HS-27A (cell line): ENCODE measurements at places on chromosomes 4 and X.

DNA sequence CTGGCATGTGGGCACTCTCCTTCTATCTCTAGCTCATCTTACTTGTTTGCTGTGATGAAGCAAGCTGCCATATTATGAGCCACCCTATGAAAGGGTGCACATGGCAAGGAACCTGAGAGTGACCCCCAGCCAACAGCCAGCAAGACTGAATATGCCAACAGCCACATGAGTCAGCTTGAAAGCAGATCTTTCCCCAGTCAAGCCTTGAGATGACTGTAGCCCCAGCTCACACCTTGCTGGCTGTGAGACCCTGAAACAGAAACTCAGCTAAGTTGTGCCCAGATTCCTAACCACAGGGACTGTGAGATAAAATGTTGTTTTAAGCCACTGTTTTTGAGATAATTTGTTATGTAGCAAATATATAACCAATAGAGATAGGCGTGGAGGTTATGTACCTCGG, 36.2 kb downstream of the KDM5C start:
- no peak for DNase-seq

DNA sequence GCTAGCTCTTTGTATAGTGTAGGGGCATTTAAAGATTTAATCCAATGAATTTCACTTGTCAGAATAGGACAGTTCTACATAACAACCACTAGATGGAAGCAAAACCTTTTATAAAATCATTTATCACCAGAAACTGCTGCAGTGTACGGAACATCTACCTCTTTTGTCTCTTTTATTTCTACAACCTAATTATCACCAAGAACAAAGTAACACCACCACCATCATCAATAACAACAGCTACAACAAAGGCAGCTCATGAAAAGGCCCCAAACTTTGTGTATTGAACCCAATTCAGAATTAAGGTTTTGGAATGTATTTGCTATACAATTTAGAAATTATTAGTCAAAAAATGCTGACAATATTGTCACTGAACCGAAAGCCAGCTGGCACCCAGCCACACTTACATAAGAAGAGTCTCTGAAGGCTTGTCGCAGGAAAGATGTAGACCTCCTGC, 260.9 kb upstream of the RPS6KA3 start:
- DNase-seq, result no peak

DNA sequence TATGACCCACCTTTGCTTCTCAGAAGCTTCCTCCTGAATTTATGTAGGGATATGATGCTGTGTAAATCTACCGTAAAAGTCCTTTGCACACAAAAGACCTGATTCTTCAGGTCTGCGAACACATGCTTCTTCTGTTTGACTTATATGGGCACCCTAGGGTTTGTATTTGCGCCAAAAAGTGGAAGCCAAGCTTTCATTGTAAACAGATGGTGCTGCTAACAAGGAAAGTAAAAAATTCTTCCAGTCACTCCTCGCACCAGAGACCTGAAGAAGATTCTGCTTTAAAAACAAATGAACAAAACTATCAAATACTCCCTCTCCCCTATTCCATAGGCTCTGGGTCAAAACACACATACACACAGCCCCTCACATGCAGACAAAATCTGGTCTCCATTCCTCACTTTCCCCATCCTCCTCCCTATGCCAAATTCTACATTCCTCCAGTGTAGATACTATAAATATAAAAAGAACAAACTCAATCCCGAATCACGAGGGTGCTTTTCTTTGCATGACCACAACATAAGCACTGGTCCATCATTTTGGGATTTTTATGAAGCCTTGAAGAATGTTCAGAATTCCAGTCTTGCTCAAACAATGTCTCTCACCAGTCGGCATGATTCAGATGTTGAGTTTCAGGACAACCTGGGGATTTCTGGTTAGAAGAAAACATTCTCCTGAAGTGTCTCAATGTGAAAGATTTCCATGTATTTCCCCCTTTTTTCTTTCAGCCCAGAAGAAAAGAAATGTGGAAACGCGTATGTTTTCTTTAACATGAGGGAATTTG, 125.1 kb downstream of the PALLD start:
- DNase-seq, result no peak

- DNase-seq, result no peak
These were observed 170.2 kb downstream of the APBB2 start for GRCh38 chr4:41044165-41044564.

DNA sequence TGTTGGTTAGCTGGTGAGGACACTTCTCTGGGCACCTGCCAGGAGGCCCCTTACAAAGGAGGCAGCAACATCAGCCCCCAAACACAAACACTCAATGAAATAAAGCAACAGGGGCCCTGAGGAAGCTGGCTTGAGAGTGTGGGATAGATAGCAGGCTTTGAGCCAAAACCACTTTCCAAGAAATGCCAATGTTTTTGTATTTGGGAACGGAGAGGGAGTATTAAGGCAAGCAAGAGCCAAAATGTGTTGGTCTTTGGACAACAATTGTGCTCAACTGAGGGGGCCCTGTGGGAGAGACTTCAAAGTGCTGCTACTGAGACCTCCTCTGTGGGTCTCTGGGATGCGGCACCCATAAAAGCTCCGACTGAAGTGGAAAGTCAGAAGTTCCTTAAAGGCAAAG, 41.0 kb downstream of the RAI2 start:
- no peak for DNase-seq

DNA sequence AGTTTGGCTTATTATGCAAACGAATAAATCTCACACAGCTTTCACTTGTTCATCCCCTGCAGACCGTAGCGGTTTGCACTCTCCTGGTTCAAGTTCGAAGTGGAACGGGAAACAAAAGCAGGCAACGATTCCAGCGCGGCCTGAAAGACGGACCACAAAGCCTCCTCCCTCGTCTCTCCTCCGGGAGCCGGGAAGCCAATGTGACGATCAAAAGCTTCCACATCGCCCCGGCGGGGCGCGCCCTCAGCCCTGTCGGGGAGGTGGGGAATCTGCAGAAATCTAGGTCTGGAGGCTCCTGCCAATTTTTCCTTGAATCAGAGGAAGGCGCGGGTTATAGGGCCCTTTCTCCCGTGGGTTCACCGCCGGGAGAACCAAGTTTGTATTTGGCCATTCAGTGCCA, 16.9 kb upstream of the ZIC3 start:
- no peak for DNase-seq

- DNase-seq, result no peak
These were observed 207.0 kb downstream of the RRAGB start for GRCh38 chrX:55924574-55924973.

DNA sequence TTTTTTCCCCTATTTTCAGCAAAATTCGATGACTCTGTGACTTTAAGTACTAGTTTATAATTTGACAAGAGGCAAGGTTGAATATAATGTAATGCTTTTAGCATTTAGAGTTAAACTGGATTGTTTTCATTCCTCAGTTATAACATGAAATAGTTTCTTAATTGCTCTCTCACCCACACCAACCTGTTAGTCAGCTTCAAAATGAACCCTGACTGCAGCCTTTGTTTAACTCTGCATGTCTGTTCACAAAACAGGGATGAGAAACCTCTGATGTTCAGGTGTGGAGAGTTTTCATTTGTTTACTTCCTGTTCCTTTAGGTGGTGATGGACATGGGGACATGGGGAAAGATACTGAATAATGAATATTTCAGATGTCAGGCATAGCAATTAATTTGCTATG, 49.9 kb upstream of the MND1 start:
- no peak for DNase-seq

DNA sequence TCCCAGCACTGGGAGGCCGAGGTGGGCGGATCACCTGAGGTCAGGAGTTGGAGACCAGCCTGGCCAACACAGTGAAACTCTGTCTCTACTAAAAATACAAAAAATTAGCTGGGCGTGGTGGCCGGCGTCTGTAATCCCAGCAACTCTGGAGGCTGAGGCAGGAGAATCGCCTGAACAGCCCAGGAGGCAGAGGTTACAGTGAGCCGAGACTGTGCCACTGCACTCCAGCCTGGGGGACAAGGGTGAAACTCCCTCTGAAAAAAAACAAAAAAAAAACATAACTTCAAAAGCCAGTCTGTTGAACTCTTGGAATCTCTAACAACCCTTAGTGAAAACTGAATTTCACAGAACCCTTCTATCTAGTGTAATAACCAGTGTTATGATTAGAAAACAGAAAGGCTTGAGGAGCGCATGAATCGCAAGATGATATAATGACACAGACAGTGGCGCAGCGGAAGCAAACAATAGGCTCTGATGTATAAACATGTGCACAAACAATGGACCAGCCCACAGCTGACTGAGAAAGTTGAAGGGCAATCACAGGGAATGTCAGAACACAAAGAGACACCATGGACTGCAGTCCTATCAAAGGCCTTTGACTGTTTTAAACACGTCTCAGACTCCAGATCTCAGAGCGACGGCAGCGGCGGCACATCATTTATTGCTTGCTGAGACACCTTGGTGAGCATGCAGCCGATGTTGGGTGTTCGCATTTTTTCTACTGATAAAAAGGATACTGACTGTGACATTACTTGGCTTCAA, 81.6 kb downstream of the NSUN7 start:
- DNase-seq, result no peak

DNA sequence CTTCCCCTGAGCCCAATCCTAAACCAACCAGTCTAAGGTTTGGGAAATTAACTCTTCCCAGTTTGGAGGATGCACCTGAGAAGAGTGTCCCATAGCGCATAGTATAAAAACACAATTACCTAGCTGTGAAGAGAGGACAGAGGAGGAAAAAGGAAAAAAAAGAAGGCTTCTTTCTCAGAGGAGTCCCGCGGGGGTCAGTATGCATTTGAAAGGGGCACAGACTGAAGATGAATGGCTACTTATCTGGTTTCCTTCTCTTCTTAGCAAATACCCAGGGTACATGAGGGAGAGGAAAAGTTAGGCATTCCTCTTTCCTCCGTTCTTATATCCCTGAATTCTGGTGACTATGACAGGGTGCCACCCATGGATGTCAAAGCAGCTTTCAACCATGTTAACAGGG, 96.9 kb downstream of the TMEM47 start:
- DNase-seq, result no peak

- no peak for DNase-seq
These were observed 2.0 kb upstream of the STAG2 start for GRCh38 chrX:123959281-123960063.
